ENCODE measurements at places on chromosomes 11 and 22. TPM values are rescaled to one million over a fixed set of nuclear protein-coding genes. Genes with fewer than 3 reads are reported as not detected.

The CSNK1E gene
- 84.9 TPM for total RNA-seq

The CCDC81 gene
- 1.1 TPM for total RNA-seq

The SLC6A5 gene
- not detected for total RNA-seq

The RFPL1 gene
- not detected for total RNA-seq

The MOGAT2 gene
- total RNA-seq, result 0.13 TPM

The PAX6 gene
- 0.76 TPM for total RNA-seq

All from articular chondrocyte of knee joint (primary cell).